SHP77 (cell line): ENCODE measurements at places on chromosomes 1 and 21.

DNA sequence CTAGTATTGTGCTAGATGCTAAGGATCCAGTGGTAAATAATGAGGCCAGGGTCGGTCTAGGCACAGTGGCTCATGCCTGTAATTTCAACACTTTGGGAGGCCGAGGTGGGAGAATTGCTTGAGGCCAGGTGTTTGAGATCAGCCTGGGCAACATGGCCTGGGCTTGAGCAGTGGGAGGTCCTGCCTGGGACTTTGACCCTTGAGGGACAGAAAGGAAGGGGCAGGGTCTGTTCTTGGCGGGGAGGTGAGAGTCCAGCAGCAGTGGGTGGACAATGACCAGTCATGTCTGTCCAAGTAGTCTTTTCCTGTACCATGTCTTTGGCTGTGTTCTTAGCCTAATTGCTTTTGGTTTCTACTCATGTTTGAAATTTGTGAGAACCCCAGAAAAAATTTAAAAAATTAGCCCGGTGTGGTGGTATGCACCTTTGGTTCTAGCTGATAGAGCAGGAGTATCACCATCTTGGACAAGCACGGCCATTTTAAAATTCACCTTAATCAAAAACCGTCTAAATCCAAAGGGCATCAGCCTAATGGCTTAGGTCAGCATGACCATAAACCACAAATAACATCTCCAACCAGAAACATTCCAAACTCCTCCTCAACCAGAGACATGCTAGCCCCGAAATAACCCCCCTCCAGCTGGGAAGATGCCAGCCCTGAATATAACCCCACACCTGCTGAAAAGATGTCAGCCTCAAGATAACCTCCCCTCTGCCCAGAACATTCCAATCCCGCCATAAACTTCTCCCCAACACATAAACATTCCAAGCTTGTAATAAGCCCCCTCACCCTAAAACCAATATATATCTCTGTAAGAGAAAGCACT, 6.8 kb upstream of the AK2 start:
- no peak for DNase-seq

DNA sequence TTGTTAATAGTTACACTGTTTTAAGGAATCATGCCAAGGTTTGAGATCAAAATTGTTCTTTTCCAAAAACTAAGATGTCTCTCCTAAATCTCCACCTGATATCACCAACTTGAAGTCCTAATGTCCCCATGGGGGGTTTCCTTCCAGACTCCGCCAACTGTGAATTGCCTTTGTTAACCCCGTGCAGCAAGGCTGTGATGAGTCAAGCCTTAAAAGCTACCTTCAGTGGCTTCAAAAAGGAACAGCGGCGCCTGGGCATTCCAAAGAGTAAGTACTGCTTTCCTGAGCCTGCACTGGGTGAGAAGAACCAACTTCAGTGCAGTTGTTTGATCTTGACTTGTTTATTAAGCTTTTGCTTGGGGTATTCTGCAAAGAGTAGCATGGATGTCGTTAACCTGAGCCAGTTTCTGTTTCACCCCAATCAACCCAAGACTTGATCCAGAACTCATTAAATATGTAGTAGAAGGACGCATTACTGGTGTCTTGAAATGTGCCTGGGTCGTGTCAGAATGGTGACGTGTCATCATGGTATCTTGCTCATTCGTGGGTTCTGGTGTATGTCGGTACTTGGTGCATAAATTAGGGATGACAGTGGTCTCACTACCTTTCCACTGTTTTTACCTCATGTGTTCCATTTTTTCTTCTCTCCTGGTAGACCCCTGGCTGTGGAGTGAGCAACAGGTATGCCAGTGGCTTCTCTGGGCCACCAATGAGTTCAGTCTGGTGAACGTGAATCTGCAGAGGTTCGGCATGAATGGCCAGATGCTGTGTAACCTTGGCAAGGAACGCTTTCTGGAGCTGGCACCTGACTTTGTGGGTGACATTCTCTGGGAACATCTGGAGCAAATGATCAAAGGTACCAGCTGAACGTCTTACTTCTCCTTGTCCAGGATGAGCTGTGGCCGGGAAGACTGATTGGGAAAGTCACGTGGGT, 8.7 kb downstream of the ETS2 start:
- no peak for DNase-seq

- DNase-seq: no peak
These were observed 45.9 kb upstream of the DPH5 start for GRCh38 chr1:101071470-101071891.

DNA sequence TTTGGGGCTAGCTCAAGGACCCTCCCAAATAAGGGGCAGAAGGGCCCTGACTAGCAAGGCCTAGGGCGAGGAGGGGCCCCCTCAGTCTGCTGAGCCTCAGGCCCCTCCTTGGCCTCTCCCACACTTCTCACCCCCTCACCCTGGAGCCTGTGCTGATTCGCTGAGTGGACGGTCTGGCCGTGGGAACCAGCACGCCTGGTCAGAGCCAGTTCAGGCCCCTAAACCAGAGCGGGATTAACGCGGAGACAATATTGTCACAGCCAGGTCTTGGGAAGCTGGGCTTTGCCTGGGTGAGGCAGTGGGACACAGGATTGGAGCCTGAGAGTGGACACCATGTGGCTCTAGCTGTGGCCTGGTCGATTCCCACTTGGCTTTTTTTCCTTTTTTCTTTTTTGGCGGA, 4.8 kb upstream of the FBLIM1 start:
- DNase-seq: no peak

DNA sequence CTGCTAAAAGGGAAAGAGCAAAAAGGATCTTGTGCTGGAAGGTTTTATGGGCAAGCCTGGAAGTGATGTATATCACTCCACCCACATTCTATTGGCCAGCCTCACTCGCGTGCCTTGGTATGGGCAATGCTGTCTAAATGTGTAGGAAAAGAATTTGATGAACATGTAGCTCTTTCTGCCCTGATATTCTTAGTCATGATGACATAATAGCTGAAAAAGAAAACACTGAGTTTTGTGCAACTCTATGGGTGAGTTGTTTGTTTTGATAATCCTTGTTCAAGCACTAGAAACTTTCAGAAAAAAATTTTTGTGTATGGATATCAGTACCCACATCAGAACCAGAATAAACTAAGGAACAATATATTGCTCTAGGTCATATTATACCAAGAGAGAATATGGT, 231.5 kb upstream of the ST6GALNAC5 start:
- no peak for DNase-seq

GRCh38 chr1:239458144-239458500, 71.8 kb downstream of the CHRM3 start:
- no peak for DNase-seq

DNA sequence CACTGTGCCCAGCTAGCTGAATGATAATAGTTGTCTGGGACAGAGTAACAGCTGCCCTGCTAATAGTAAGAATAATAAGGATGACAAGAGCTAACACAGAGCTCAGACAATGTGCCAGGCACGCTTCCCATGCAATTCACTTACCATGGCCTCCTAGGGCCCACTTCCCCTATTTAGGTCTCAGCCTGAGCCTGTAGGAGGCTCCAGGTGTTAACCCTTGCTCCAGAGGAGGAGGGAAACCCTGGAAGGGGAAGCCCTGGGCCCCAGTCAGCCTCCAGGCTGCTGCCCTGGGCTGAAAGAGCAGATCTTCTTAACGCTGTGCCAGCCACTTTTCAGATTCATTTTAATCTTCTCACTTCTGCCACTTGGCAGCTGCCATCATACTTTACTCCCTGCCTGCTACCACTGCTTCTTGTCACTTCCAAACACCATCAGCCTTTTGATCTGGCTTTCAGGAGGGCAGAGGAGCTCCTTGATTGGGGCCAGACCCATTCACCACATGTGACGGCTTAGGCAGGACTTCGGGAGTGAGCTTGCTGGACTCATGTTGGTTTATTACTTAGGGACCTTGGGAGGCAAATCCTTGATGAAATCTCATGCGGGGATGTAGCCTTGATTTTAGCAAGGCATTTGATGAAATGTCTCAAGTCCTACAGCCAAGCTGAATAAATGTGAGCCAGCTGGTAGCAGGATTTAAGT, 66.7 kb upstream of the PARP1 start:
- DNase-seq: no peak

GRCh38 chr1:92907949-92908684, 53.1 kb downstream of the DIPK1A start:
- DNase-seq: peak; percentile 39
